ENCODE measurements at places on chromosomes 4 and X.

GRCh38 chrX:49153467-49153866 is 9.1 kb upstream of the MAGIX start:
- DNase-seq, result no peak

DNA sequence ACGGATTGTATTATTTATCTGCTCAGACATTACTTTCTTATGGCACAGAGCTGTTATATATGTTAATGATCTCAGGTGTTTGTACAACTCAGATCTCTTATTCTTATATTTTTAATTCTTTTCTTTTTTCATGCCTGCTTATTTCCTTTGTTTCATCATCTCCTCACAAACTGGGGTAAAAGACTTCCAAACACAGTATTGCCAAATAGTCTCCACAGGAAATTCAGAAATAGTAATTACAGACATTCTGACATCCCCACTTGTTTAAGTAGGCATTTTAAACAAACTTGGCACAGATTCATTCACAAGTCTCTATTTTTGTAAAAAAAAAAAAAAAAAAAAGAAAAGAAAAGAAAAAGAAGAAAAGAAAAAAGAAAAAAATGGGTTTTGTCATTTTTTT is 129.7 kb upstream of the USP38 start:
- no peak for DNase-seq

GRCh38 chr4:24063731-24064130 is 173.9 kb upstream of the PPARGC1A start:
- DNase-seq, result no peak

GRCh38 chrX:25523574-25524540 is 508.1 kb upstream of the ARX start:
- DNase-seq, result peak; percentile 45

DNA sequence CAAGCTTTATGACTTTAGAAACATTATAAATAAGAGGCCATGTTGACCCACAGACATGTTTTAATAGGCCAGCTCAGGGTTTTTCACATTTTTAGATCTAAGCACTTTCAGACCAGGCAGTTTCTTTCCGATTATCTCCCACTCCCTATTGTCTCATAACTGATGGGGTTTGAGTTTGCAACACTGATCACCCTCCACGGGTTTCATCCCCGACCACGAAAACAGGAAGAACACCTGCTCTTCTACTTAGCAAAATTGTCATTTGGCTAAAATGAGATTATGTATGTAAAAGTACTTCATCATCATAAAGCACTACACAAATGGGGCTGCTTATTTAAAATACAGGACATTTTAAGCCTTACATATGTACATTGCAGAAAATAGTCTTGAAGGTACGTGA is 407.9 kb downstream of the HNRNPD start:
- no peak for DNase-seq

DNA sequence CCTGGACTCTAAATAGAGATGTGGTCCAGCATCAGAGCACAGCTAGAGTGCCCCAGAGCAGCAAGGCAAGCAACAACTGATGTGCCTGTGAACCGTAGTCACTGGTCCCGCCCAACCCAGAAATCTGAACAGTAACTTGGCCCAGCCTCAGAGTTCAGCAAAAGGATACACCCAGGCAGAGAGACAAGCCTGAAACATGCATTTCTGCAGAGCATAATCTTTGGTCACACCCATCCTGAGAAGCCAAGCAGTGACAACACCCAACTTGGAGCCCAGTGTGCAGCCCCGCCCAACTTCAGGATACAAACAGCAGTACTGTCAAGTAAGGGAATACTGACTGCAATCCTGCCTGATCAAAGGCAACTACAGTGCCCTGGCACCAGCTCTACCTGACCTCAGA is 78.9 kb downstream of the CCDC160 start:
- no peak for DNase-seq

DNA sequence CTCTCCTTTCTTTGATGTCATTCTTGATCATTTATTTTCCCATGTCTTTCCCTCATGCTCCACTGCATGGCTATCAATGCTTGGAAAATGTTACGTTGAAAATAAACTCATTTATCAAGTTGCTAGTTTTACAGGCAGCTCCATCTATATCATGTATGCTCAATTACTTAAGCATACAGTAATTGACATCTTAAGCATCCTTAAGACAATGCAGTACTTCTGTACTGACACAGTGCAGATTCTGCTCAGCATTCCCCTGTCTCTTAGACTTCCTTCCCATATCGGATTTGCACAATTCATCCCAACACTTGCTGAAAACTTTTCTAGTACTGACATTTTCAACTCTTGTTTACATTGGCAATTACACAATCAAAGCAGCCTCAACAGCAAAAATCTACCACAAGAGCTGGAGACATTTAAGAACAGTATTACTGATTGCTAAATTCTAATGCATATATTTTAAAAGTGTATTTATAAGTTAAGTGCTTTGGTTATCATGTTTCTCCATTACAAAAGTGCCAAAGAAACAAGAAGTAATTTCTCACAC is 165.6 kb downstream of the ATP10D start:
- DNase-seq, result no peak

DNA sequence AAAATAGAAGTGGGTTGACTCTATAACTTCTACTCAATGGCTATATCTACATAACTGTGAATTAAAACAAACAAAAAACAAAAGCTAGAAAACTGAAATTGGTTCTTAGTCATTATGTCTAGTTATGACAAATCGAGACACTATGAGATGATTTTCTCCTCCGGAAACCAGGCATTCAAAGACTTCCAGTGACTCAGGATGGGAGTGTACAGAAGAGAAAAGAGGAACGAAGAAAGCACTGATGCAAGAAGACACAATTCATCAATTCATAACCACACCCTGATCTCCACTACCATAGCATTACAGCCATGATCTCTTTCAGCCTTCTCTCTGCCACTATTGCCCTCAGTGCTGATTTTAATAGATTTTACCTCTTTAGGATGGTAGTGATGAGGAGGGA is 253.6 kb downstream of the CBLL2 start:
- no peak for DNase-seq

DNA sequence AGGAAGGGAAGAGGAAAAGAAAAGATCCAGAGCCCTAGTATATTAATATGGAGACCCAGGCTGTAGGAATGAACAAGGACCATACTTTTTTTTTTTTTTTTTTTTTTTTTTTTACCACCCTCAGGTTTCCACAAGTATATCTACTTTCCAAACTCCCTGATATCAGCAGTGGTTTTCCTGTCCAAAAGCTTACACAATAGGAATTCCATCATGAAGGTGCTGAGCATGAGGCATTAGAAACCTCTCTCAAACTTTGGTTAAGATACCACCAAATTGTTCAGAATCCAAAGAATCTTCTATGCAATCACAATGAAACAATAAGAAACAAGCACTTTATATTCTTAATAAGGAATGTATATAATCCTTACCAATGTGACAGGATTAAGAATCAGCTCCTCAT is 26.5 kb downstream of the RPS6KA3 start:
- no peak for DNase-seq

- no peak for DNase-seq
These were observed 161.1 kb downstream of the FBXW7 start for GRCh38 chr4:152374606-152375285.

GRCh38 chrX:54964766-54965497 is 29.1 kb downstream of the PFKFB1 start:
- DNase-seq, result no peak

DNA sequence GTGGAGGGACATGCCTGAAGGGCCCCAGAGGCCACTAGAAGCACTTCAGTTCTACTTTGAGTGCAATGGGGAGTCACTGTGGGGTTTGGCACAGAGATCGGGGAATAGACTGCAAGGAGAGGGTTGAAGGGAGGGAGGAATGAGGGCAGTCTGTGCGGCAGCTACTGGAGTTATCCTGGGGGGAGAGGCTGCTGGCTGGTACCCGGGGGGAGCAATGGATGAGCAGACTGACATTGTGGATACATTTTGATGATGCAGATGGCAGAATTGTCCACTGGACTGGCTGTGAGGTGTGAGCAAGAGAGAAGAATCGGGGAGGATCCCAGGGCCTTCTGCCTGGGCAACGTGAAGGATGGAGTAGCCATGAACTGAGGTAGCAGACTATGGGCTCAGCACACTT is 2.8 kb upstream of the MAMLD1 start:
- no peak for DNase-seq

- no peak for DNase-seq
These were observed 1443.4 kb downstream of the ARAP2 start for GRCh38 chr4:34800953-34801352.

- DNase-seq, result no peak
These were observed 125.6 kb downstream of the PTTG2 start for GRCh38 chr4:38085751-38086150.

DNA sequence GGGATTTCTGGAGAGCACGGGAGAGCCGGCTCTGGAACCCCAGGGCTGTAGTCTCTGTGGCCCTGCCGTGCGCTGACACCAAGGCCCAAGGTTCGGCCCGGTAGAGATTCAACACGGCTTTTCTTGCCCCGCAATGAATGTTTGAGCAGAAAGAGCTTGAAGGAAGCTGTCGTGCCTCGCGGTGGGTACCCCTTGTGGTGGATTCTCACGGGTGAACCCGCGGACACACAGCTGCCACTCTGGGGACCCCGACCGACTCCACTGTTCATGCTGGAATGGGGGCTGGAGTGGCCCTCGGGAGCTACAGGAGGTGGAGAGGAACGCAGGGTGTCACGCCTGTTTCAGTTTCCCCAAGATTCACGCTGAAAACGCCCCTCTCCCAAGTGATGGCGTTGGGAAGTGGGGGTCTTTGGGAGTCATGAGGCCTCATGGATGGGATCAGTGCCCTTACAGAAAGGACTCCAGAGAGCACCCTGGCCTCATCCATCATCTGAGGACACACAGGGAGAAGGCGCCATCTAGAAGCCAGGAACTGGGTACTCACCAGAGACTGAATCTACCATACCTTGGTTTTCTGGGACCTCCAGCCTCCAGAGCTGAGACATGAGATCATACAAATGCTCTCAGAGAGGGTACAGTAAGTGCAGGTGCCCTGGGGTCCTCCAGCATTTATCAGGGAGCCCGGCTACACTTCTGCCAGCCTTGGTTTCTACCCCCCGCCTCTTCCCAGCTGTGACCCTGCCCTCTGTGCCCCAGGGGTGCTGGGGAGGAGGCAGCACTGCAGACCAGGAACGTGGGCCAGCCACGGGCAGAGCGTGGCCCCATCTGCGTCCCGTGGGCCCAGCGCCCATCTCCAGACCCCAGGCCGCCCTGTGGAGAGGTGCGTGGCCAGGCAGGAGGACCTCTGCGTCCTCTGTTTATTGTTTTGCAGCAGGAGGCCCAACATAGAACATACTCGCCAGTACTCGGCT is 6.4 kb downstream of the SLC25A6 start:
- DNase-seq, result no peak

DNA sequence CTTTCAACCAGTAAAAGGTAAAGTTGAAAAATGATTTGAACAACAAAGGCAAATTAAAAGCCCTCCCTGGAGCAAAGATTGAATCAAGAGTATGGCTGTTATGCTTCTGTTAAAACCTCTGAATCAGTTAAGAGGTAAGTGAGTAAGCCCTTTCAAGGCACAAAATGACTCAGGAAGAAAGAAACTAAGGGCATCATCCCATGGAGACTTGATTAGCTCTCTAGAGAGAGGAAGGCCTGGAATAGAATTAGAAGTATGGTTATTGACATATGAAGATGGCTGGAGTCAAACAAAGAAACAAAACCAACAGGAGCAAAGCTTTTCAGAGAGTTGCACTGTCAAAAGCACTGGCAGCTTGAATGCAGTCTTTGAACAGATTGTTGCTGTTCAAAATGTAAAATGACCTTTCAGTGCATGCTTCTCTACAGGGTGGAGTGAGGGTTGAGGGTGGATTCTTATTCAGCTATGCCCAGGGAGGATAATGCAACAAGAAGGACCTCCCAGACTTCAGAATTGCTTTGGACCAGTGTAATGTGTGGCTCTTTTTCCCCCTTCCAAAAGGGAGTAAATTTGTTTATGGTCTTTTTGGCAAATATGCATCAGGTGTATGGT is 365.5 kb downstream of the GBA3 start:
- no peak for DNase-seq

- peak; percentile 94 for DNase-seq
These were observed 32.9 kb upstream of the STX18 start for GRCh38 chr4:4574792-4575191.

GRCh38 chr4:76752861-76753501 is 145.0 kb downstream of the SOWAHB start:
- peak; percentile 29 for DNase-seq

GRCh38 chrX:48025561-48025960 is 18.8 kb downstream of the SPACA5 start:
- DNase-seq, result peak; percentile 40

GRCh38 chr4:118290951-118291350 is 61.9 kb downstream of the PRSS12 start:
- no peak for DNase-seq

- DNase-seq, result no peak
These were observed 64.4 kb upstream of the VCX3A start for GRCh38 chrX:6599230-6599860.

DNA sequence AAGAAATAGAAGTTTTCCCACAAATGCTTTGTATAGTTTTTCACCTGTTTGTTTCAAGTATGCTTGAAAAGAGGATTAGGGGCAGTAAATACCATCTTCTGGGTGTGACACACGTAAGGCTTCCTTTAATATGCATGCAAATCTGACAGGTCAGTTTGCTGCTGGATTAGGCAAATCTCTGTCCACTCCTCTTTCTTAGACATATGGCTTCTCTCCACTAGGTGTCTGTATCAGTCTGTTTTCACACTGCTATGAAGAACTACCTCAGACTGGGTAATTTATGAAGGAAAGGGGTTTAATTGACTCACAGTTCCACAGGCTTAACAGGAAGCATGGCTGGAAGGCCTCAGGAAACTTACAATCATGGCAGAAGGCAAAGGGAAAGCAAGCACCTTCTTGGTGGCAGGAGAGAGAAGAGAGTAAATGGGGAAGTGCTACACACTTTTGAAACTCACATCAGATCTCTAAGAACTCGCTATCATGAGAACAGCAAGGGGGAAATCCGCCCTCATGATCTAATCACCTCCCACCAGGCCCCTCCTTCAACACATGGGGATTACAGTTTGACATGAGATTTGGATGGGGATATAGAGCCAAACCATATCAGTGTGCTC is 66.9 kb downstream of the TAB3 start:
- no peak for DNase-seq

DNA sequence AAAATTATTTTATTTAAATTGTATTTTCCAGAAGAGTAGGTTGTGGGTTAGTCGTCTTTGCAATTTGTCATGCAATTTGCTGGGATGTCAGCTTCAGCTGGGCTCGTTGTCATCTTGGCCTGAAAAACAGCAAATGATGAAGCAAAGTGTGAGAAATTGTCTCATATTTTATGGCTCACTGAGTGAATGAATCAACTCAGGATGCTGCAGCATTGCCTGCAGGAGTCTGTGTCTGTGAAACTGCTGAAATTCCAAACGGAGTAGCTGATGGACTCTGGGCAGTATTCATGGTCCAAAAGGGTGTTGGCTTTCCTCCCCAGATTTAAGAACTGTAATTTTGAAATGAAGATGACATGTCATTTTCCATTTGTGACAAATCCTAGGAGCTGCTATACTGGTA is 37.2 kb downstream of the CXCL8 start:
- DNase-seq, result no peak

- DNase-seq, result no peak
These were observed 22.0 kb downstream of the RAB39B start for GRCh38 chrX:155242300-155242699.
